ENCODE measurements at places on chromosomes 2 and 18.

- H3K36me3 ChIP-seq = no peaks in the 10 kb centered on the region
- peaks cover 6% of the 10 kb centered on the region for H3K27me3 ChIP-seq
- peaks cover 9% of the 10 kb centered on the region for H3K4me1 ChIP-seq
- no peak overlapping the region for H3K27ac ChIP-seq
- peak; percentile 48 for DNase-seq
- H3K4me3 ChIP-seq = no peak overlapping the region
These were observed 2.9 kb downstream of the TRIB2 start for GRCh38 chr2:12719400-12720277.

- DNase-seq = no peak
- no peak overlapping the region for H3K4me3 ChIP-seq
- no peaks in the 10 kb centered on the region for H3K36me3 ChIP-seq
- no peaks in the 10 kb centered on the region for H3K4me1 ChIP-seq
These were observed 75.2 kb upstream of the GALNT5 start for GRCh38 chr2:157182204-157182709.

- no peak for DNase-seq
- no peaks in the 10 kb centered on the region for H3K4me1 ChIP-seq
- H3K27ac ChIP-seq = no peak overlapping the region
- H3K4me3 ChIP-seq = no peak overlapping the region
- no peaks in the 10 kb centered on the region for H3K36me3 ChIP-seq
These were observed 274.9 kb downstream of the NR4A2 start for GRCh38 chr2:156057647-156058046.

DNA sequence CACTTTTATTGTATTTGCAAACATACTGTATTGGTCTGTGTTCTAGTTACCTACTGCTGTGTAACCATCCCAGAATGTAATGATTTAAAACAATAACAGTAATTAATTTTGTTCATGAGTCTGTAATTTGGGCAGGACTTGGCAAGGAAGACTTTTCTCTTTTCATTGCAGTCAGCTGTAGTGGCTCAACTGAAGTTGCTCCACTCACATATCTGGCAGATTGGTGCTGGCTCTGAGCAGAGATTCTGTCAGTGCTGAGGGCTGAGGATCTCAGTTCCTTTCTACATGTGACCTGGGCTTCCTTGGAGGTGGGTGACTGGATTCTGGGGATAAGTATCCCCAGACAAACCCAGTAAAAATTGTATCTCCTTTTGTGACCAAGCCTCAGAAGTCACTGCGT is 26.6 kb downstream of the PTPN4 start:
- no peak overlapping the region for H3K4me3 ChIP-seq
- no peak overlapping the region for H3K27ac ChIP-seq
- no peaks in the 10 kb centered on the region for H3K36me3 ChIP-seq
- H3K27me3 ChIP-seq = no peaks in the 10 kb centered on the region

DNA sequence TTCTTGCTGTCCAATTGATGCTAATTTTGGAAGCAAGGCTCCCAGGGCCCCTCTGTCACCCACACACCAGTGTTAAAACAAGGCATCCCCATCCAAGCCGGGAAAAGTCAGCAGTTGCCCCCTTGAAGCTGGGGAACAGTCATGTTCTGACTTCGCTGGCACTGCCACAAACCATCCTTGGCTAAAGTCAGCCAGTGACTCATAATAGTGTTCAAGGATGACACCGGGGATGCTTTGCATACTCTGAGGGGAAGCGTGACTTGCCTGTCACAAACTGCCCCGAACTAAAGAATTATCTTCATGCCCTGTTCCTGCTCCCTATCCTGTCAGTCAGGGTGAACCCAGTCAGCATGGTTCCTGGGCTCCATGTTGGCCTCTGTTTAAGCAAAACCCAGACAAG is 37.0 kb downstream of the TGFA start:
- no peak overlapping the region for H3K4me3 ChIP-seq
- H3K27me3 ChIP-seq = no peaks in the 10 kb centered on the region
- H3K4me1 ChIP-seq = no peaks in the 10 kb centered on the region

- no peak overlapping the region for H3K27ac ChIP-seq
- DNase-seq = no peak
- no peak overlapping the region for H3K4me3 ChIP-seq
- no peaks in the 10 kb centered on the region for H3K36me3 ChIP-seq
- no peaks in the 10 kb centered on the region for H3K27me3 ChIP-seq
These were observed 62.0 kb downstream of the SMAD7 start for GRCh38 chr18:48888773-48889080.

DNA sequence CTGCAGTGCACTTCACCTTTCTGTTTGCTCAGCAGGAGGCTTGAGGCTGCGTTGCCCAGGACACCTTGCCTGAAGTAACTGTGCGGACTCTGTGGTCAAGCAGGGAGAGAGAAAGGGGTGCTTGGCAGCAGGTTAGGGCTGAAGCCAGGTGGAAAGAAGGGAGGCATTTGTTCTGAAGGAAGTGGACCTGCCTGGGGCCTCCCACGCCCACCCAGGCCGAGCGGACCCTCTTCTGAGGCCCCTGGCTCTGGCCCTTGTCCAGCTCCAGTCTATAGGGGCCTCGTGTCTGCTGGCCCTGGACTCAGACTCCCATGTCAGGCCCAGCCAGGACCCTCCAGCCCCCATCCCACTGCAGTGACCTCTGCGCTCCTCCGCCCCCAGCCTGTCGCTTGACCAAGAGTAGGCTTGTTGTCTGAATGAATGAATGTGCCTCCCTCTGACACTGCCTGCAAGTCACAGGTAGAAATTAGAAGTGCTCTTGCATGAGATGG is 2.5 kb downstream of the SNED1 start:
- no peak for DNase-seq
- no peak overlapping the region for H3K4me3 ChIP-seq
- H3K27ac ChIP-seq = no peak overlapping the region
- H3K4me1 ChIP-seq = peaks cover 10% of the 10 kb centered on the region

- no peak overlapping the region for H3K27ac ChIP-seq
- H3K27me3 ChIP-seq = no peaks in the 10 kb centered on the region
- no peaks in the 10 kb centered on the region for H3K36me3 ChIP-seq
- H3K4me3 ChIP-seq = no peak overlapping the region
- no peaks in the 10 kb centered on the region for H3K4me1 ChIP-seq
These were observed 5.5 kb downstream of the ZNF396 start for GRCh38 chr18:35371412-35372195.

- H3K36me3 ChIP-seq = no peaks in the 10 kb centered on the region
- H3K4me1 ChIP-seq = no peaks in the 10 kb centered on the region
- H3K27me3 ChIP-seq = peaks cover 31% of the 10 kb centered on the region
These were observed 14.9 kb upstream of the ECEL1 start for GRCh38 chr2:232502511-232502910.

GRCh38 chr2:200028998-200029397 is 73.6 kb downstream of the MAIP1 start:
- H3K27ac ChIP-seq = no peak overlapping the region
- DNase-seq = no peak
- no peaks in the 10 kb centered on the region for H3K27me3 ChIP-seq
- H3K36me3 ChIP-seq = no peaks in the 10 kb centered on the region
- H3K4me3 ChIP-seq = no peak overlapping the region

- H3K27me3 ChIP-seq = no peaks in the 10 kb centered on the region
- DNase-seq = peak; percentile 96
- H3K27ac ChIP-seq = no peak overlapping the region
- H3K36me3 ChIP-seq = no peaks in the 10 kb centered on the region
- no peak overlapping the region for H3K4me3 ChIP-seq
These were observed 183.5 kb downstream of the ANTXR1 start for GRCh38 chr2:69196327-69197117.

- H3K36me3 ChIP-seq = no peaks in the 10 kb centered on the region
- DNase-seq = peak; percentile 55
- peaks cover 17% of the 10 kb centered on the region for H3K4me1 ChIP-seq
These were observed 1.7 kb upstream of the GMPPA start for GRCh38 chr2:219496825-219497494.

DNA sequence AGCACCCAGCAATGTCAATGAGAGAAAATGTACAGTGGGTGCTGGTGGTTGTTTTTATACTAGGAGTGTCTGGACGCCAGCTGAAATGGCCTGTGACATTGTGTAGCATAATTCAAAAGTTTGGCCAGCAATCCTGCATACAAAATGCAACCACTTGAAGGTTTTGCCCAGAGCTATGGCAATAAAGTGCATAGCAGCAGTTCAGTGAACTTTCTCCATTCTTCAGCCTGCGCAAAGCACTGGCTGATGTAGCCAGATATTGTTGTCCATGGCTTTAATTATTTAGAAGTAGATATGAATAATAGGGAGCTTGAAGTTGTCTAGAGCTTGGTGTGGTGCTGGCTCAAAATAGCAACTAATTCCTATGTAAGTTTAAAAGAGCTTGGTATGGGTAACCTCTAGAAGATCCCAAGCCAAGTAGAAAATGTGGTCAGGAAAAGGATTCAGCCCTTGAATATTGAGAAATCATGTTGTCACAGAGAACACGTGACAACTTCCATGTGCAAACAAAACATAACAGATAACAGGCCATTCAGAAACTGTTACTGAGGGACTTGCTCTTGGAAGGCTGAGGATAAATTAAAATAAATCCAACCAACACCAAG is 33.3 kb upstream of the PGAP1 start:
- H3K36me3 ChIP-seq = no peaks in the 10 kb centered on the region
- no peaks in the 10 kb centered on the region for H3K27me3 ChIP-seq
- DNase-seq = no peak
- no peak overlapping the region for H3K27ac ChIP-seq
- no peak overlapping the region for H3K4me3 ChIP-seq

- H3K27ac ChIP-seq = no peak overlapping the region
- peaks cover 18% of the 10 kb centered on the region for H3K4me1 ChIP-seq
- H3K27me3 ChIP-seq = peaks cover 88% of the 10 kb centered on the region
- no peaks in the 10 kb centered on the region for H3K36me3 ChIP-seq
These were observed 899 bp downstream of the RAX start for GRCh38 chr18:59272221-59272888.

- no peaks in the 10 kb centered on the region for H3K36me3 ChIP-seq
- no peak overlapping the region for H3K4me3 ChIP-seq
- H3K4me1 ChIP-seq = peaks cover 7% of the 10 kb centered on the region
- no peaks in the 10 kb centered on the region for H3K27me3 ChIP-seq
- no peak for DNase-seq
- H3K27ac ChIP-seq = no peak overlapping the region
These were observed 12.6 kb upstream of the COL6A3 start for GRCh38 chr2:237426517-237426916.

DNA sequence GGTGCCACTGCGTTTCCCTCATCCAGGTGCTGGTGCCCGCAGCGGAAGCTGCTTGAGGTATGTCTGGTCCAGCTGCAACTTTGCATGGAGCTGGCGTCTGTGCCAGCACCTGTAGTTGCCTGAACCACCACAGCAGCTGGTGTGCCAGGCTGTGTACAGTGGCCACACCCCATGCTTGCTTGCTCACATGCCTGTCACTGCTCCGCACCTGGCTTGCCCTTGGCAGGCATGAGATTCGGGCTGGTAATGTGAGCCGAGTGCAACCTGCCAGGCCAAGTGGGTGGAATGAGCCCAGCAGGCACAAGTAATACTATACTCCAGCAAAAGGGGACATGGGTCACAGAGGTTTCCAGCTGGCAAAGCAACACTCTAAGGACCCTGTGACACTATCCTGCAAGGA is 1123.3 kb upstream of the ACVR2A start:
- H3K27me3 ChIP-seq = no peaks in the 10 kb centered on the region
- no peak for DNase-seq
- no peaks in the 10 kb centered on the region for H3K4me1 ChIP-seq
- no peak overlapping the region for H3K27ac ChIP-seq
- no peak overlapping the region for H3K4me3 ChIP-seq

DNA sequence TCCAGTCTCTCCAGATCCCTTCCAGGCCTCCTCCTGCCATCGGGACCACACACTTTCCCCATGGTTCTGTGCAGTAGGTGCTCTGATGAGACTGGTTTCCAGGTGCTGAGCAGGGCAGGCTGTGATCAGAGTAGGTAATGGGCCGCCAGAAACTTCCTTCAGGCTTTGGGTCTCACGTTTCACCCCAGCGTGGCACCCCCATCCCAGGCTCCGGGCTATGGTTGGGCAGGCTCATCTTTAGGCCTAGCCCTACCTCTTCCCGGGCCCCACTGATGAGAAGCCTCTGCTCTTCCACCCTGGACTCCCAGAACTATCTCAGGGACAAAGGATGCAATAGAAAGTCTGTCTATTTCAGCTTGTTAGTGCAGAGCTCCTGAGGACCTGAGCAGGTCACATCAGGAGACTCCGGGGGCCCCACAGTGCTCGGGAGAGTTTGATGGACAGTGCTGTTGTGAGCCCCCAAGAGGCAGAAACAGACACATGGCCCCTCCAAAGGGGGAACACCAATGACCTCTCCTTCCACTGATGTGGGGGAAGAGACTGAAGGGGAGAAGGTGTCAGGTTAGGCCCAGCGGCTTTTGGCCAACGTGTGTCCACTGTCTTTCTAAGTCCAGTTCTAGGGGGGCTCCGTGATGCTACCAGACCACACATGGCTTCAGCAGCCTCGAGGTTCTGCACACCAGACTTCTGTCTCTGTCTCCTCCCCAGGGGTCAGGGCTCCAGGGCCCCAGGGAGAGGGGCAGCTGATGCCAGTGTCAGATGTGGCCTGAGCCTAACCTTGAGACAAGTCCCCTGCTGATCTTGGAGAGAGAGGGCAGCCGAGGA is 5.8 kb upstream of the PROM2 start:
- H3K36me3 ChIP-seq = no peaks in the 10 kb centered on the region
- no peaks in the 10 kb centered on the region for H3K27me3 ChIP-seq
- no peak overlapping the region for H3K4me3 ChIP-seq
- peaks cover 18% of the 10 kb centered on the region for H3K4me1 ChIP-seq

DNA sequence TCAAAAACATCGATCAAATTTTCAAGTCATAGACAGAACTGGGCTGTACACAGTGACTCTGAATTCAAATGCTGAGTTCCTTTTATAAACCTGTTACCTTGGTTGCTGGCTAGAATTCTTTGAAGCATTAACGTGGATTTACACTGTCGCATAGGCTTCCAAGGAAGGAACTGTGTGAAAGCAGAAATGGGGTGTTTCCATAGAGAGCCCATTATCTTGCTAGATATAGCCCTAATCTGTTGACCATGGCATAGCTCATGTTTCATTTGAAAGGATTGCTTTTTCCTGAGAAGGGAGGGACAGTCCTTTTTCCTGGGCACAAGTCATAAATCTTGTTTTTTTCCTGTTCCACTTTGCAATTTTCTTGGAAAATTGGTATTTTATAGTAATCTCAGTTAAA is 73.8 kb upstream of the NEUROD1 start:
- H3K36me3 ChIP-seq = no peaks in the 10 kb centered on the region
- H3K4me1 ChIP-seq = peaks cover 12% of the 10 kb centered on the region
- no peak for DNase-seq
- no peaks in the 10 kb centered on the region for H3K27me3 ChIP-seq
- no peak overlapping the region for H3K27ac ChIP-seq

- H3K27ac ChIP-seq = no peak overlapping the region
- H3K4me3 ChIP-seq = no peak overlapping the region
- peaks cover 13% of the 10 kb centered on the region for H3K36me3 ChIP-seq
- H3K4me1 ChIP-seq = no peaks in the 10 kb centered on the region
These were observed 41.4 kb upstream of the EPG5 start for GRCh38 chr18:46008531-46008930.

DNA sequence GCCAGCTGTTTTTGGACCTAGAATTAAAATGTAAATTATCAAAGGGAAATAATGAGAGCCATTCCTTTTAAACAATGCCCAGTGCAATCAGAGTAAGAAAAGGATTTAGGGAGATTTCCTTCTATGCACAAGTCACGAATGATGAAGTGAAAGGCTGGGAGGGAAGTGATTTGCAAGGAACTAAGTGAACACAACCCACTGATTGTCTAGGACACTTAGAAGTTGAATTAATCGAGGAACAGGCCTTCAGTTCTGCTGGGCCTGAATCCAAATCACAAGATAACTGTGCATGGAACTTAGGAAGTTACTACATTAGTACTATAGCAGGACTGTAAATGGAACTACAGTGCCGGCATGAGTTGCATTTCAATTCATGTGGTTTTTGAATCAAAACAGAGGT is 17.7 kb downstream of the MAP2 start:
- H3K27ac ChIP-seq = no peak overlapping the region
- H3K4me3 ChIP-seq = no peak overlapping the region
- DNase-seq = no peak
- H3K27me3 ChIP-seq = no peaks in the 10 kb centered on the region
- H3K36me3 ChIP-seq = no peaks in the 10 kb centered on the region
- H3K4me1 ChIP-seq = no peaks in the 10 kb centered on the region

All from trophoblast cell (in vitro differentiated cells and primary cell).